ENCODE measurements at places on chromosomes 16 and 17.
A peak's percentile ranks its signal among the peaks of the same experiment; 100 is the strongest.

- no peak for DNase-seq
Observed at GRCh38 chr16:75818491-75818890, 92.2 kb upstream of the CPHXL start.

DNA sequence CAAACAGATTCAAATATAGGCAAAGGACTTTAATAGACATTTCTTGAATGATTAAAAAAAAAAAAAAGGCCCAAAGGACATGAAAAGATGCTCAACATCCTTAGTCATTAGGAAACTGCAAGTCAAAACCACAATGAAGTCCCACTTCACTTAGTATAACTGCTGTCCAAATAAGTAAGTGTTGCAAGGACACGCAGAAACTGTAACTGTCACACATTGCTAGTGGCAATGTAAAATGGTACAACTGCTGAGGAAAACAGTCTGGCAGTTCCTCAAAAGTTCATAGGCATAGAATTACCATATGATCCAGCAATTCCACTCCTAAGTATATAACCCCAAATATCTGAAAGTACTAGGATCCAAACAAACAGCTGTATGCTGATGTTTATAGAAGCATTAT lies 112.7 kb downstream of the BRIP1 start:
- DNase-seq: no peak

DNA sequence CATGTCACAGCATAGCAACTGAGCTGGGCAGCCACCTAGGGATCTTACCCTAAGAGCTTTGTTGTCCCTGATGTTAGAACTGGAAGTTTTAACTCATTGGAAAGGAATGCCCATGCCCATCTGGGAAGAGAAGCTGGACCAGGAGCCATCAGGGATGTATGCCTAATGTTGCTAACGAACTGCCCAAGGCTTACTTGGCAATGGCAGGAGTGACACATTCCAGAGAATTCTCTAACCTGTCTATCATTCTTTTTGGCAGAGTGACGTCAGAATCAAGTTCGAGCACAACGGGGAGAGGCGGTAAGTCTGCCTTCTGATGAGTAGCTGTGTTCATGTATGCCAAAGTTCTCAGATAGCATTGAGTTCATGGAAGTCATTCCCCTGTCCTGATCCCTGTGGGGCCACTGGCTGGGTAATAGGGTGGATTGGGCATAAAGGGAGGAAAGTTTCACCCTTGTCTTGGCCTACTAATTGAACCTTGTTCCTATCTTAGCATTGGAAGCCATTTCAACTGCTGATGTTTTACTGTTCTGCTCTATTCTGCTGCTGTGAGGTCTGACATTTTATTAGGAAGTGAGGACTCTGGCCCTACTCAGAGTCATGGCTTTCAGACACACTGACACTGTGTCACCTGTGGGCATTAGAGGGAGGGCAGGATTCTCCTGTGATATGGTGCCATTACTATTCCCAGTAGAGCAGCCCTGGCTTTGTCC lies 23.7 kb downstream of the MAP3K3 start:
- DNase-seq: no peak

DNA sequence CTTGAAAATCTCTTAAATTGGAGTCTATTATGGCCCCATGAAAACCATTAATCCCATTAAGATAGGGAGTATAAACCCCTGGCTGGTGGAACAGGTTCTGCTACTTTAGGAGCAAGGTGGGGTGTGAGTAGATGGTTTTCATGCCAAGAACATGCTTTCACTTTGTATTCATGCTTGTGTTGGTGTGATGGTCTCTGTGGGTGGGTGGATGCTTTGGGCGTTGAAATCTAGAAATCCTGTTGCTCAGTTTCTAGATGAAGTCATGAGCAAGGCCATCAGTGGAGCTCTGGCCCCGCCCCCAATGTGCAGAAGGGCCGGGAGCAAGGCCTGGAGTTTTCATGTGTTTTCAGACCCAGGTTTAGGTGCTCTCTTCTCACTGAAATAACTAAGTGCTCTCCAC lies 20.1 kb downstream of the PLD6 start:
- no peak for DNase-seq

GRCh38 chr17:79581324-79581932 lies 29.4 kb downstream of the RBFOX3 start:
- DNase-seq: no peak

DNA sequence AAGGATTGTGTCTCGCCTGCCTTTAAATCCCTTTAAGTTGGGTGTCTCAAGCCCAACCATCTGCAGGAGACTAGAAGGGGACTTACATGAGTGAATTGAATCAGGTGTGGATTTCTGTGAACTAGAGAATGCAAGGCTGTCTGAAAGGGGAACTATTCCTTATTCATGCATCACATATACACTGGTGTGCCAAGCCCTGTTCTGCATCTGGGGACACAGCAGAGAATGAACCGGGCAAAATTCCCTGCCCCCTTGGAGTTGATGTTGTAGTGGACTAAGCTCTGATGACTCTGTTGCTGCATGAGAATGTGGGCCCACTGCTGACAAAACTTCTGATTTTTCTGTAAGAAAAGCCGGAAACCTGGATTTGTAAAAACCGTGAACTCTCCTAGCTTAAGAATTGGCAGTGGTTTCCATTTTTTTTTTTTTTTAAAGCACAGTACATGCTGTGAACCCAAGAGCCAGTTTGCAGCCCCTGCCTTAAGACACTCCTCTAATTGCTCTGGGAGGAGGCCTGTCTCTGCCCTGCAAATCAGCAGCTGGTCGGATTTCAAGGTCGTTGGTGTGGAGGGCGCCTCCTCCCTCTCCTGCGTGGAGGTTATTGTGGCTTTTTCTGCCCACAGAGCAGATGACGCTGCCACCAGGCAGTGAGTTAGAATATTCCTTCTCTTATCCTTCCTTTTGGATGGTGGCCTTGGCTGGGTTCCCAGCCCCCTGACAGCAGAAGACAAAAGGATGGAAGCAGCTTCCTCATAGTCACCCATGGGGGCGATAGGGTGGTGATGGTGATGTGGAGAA lies 131.0 kb downstream of the PRKCB start:
- no peak for DNase-seq

- no peak for DNase-seq
Observed at GRCh38 chr17:21202512-21202911, 11.4 kb downstream of the TMEM11 start.

- DNase-seq: peak; percentile 64
Observed at GRCh38 chr16:67968400-67969253, at the start of gene SLC12A4. Gene SLC12A4, minus strand, starts transcription at chr16:67968637. Its CDS starts 84 bp downstream, at chr16:67968553.

DNA sequence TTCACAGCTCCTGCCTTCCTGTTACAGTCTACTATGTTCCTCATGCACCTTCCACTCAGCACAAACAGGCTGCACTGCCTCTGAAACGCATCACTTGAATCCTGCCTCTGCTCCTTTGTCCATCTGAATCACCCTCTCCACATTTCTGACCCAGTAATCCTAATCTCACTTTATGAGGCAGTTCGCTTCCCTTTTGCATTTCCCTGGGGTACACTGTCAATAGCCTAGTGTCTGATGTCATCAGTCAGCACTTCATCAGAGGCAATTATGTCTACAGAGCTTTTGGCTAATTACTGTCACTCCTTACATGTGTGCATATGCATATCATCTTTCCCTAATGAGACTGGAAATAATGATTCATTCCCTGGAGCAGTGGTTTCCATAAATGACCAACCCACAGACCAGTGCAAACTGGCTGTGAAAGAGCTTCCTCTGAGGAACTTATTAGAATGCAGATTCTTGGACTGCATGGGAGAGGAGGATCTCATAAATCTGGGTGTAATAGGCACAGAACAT lies 23.6 kb downstream of the CA4 start:
- DNase-seq: no peak

DNA sequence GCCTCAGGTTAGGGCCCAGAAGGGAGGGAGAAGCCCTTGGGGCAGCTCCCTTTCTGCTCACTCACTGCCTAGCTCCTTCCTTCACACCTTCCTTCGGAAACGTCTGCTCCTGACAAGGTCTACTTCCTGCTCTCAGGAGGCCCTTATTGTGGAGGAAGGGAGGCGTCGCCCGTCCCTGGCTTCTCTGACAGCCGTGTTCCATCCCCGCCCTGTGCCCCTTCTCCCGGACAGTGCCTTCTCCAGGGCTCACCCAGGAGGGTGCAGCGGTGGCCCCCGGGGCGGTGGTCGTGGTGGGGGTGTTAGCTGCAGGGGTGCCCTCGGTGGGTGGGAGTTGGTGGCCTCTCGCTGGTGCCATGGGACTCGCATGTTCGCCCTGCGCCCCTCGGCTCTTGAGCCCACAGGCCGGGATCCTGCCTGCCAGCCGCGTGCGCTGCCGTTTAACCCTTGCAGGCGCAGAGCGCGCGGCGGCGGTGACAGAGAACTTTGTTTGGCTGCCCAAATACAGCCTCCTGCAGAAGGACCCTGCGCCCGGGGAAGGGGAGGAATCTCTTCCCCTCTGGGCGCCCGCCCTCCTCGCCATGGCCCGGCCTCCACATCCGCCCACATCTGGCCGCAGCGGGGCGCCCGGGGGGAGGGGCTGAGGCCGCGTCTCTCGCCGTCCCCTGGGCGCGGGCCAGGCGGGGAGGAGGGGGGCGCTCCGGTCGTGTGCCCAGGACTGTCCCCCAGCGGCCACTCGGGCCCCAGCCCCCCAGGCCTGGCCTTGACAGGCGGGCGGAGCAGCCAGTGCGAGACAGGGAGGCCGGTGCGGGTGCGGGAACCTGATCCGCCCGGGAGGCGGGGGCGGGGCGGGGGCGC lies 231.9 kb downstream of the SEC14L1 start:
- no peak for DNase-seq

- peak; percentile 41 for DNase-seq
Observed at GRCh38 chr17:1486802-1487695, 5.4 kb downstream of the MYO1C start.

- no peak for DNase-seq
Observed at GRCh38 chr17:47687748-47688147, 6.2 kb upstream of the TBKBP1 start.

GRCh38 chr17:8766731-8767130 lies 8.4 kb upstream of the SPDYE4 start:
- no peak for DNase-seq

DNA sequence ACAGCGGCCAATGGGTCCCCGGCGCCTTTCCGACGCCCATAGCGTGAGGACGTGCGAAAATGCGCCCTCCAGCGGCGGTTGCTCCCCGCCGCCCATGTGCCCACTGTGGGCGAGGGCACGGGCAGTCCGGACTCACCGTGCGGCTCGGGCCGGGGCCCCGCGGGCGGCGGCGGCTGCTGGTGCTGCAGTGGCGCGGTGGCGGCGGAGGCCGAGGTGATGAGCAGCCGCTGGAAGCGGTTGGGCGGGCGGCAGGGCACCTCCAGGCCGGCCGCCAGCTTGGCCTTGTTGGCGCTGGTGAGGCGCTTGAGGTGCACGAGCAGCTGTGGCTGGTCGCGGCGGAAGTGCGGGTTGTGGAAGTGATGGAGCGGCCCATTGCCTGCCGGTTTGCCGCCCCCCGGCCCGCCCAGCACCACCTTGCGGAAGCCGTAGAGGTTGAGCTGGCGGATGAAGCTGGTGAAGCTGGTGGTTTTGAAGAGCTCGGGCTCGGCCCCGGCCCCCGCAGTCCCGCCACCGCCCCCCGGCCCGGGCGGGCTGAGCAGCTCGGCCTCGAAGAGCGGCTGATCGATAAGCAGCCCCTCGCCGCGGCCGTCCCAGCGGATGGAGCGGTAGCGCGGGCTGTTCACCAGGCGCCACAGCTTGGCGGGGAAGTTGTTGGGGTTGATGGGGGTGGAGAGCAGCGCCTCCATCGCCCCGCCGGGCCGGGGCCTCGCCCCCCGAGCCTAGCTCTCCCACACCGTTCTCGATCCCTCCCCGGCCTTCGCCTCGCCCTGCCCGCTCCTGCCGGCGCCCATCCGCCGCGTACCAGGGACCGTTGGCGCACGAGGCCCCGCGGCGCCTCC lies at the start of gene HSF5:
Gene HSF5 (minus strand): TSS at position 820 of the 839 bp plus-strand sequence. CDS start 134 bp downstream, at position 686.
- DNase-seq: peak; percentile 63

- no peak for DNase-seq
Observed at GRCh38 chr16:68166264-68166663, 69.7 kb downstream of the ESRP2 start.

GRCh38 chr17:44928136-44928535 lies 12.8 kb upstream of the GFAP start:
- DNase-seq: no peak

DNA sequence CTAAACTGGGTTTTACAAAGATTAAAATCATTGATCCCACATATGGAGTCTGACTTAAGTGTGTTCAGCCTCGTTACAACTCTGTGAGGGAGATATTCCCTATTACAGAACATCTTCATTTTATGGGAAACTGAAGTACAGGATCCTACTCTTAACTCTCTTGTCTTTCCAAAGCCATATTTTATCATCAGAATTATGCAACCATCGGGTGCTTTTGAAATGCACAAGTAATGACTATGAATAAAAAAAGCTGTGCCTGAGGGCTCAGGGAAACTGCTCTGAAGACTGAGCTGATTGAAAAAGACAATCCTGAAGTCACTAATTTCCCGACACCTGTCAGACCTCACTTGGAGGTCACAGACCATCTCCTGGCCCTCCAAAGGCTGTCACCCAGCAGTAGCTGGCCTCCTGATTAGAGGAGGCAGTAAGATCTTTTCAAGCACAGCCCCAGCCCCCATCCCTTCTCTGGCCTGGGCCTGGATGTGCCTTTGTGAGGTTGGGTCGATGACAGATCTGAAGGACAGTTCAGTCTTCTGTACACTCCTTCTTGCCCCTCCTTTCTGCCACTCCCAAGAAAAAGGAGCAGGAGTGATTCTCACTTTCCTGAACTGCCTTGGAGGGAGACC lies 5.6 kb downstream of the AKAP1 start:
- DNase-seq: no peak

All from activated CD4-positive, CD25-positive, alpha-beta regulatory T cell (primary cell).